T follicular helper cell (primary cell): ENCODE measurements at places on chromosomes 16 and 17.
A peak's percentile ranks its signal among the peaks of the same experiment; 100 is the strongest.

DNA sequence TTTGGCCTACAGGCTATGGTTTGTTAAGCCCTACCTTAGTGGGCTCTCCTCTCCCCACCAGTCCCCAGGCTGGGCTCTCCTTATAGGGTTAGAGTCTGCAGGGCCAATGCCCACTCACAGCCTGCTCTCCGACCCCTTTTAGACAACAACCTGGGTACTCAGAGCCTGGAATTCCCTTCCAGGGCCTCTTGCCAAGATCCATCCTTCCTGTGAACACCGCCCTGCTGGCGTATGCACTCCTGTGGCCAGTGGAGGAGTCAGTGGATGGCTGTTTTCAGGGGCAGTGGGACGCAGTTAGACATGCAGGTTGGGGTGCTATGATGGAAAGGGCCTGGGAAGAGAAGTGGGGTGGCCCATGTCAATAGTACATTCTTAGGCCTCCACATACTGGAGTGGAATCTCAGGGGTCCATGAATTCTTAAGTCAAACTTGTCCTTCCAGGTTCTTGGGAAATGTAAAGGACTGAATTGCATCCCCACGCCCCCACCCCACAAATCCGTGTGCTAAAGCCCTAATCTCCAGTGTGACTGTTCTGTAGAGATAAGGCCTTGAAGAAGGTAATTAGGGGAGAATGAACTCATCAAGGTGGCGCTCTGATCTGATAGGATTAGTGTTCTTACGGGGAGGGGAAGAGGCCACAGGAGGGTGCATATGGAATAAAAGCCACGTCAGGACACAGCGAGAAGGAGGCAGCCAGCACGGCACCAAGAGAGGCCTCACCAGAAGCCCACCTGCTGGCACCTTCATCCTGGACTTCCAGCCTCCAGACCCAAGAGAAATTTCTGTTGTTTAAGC is 81.6 kb upstream of the CACNG5 start:
- DNase-seq, result no peak

DNA sequence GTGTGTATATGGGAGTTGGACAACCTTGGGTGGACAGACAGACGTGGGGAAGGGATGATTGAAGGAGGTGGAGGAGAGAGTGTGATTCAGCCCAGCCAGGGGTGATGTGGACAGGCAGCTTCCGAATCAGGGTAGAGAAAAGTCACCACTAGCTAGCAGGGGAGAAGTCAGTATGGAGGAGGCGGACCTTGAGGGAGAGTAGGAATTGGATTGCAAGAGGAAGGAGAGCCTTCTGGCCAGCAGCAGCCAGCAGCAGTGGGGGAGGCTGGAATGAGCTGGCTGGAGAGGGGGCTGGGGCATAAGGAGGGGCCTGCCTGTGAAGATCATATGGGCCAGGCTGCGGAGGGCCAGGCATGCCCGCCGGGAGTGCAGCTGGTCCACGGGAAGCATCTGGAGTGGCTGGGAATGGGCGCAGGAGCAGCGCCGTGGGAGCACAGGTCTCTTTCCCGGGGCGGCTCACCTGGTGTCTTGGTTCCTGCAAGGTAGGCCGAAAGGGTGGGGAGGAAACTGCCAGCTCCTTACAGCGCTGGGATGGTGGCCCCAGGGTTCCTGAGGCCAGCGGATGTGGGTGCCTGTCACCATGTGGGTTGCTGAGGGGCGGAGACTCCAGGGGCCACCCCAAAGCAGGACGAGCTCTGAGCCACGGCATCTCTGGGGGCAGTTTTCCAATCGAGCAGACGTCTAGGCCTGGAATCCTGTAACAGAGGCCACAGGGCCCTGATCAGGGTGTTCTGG is 235.3 kb downstream of the SEC14L1 start:
- DNase-seq, result peak; percentile 40

- DNase-seq, result peak; percentile 15
Observed at GRCh38 chr17:8057691-8058114, 18.8 kb downstream of the ALOX15B start.

GRCh38 chr16:17397499-17397891 is 73.3 kb downstream of the XYLT1 start:
- no peak for DNase-seq

DNA sequence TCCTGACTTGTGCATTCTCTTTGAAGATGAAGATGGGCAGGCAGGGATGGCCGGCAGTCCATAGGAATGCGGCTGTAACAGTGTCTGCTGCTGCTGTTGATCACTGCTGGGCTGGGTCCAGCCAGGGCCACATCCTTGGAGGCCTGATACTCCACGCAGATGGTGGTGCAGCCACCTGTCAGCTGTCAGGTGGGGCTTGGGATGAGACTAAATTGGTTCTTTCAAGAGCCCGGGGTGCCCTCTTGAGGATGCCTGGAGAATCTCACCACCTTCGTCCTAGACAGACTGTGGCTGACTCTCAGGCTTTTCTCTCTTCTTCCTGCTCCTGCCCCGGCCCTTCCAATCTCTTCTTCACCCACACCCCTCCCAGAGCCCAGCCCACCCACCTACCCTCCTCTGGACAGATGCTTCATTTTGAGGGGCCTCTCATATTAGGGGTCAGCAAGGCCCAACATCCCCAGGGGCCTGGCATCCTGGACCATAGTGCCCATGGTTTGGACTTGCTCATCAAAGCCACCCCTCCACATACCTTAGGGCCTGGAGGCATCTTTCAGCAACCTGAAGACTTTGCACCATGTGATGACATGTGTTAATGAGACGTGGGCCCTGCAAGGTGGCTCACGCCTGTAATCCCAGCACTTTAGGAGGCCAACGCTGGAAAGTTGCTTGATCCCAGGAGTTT is 19.1 kb downstream of the OSBPL7 start:
- DNase-seq, result peak; percentile 46

GRCh38 chr16:81241706-81242105 is 3.2 kb downstream of the BCO1 start:
- no peak for DNase-seq

GRCh38 chr16:23122144-23122543 is 27.1 kb downstream of the USP31 start:
- no peak for DNase-seq

DNA sequence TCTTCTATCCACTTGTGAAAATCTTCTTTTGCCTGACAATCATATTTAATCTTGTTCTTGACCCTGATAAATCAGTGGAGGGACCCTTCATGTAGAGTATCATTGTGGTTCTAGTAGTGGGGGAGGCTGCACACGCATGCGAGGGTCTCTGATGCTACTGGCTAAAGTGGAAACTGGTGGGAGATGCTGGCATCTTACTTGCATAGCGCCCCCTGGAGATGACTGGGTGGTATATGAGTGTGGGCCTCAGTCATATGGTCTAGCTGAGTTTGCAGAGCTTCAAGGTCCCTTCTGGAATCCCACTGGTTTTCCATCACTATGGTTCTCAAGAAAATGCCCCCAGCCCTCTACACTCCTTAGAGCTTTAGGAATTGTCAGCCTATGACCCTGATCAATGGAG is 236.4 kb upstream of the AXIN2 start:
- no peak for DNase-seq

GRCh38 chr16:58276346-58276951 is 18.4 kb downstream of the PRSS54 start:
- DNase-seq, result no peak

DNA sequence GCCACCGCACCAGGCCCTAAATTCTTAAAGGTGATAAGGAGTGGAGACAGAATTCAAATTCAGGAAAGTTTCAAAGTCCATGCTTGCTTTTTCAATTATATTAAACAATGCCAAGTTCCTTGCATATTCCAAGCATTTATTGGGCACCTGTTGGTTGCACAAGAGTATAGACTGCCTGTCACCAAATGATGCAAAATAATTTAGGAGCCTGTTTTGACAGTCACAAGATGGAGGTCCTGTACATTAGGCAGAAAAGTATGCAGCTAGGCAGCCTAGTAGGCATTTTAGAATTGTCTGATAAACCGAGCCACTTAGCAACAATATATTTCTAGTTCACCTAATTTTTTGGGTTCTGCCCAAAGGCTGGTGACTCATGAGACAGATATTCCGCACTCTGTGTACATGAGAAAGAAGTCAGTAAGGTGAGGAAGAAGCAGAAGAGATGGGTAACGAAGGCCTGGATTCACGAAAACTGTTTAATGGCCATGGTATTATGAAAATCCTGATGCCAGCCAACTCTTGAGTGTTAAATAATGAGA is 7.3 kb downstream of the ACACA start:
- no peak for DNase-seq

- peak; percentile 49 for DNase-seq
Observed at GRCh38 chr17:44350733-44351226, 5.7 kb downstream of the GRN start.

GRCh38 chr17:27579897-27580321 is 51.1 kb upstream of the LGALS9 start:
- DNase-seq, result no peak

DNA sequence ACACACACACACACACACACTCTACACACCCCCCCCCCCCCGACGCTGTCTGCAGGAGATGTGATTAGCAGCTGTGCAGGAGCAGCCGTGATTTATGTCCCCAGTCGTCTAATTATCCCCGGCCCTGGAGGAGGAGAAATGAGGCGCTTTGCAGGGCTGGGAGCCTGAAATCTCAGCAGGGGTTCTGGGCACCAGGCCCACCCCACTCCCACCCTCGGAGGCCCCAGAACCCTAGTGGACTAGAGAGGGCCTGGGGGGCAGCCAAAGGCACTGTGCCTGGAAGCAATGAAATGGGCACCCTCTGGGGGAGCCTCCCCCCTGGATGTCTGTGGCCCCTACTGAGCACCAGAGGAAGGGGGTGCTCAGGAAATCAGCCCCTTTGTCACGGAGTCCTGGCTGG is 134.2 kb upstream of the CIBAR2 start:
- DNase-seq, result no peak

- DNase-seq, result no peak
Observed at GRCh38 chr17:74082886-74083285, 120.6 kb upstream of the RPL38 start.

DNA sequence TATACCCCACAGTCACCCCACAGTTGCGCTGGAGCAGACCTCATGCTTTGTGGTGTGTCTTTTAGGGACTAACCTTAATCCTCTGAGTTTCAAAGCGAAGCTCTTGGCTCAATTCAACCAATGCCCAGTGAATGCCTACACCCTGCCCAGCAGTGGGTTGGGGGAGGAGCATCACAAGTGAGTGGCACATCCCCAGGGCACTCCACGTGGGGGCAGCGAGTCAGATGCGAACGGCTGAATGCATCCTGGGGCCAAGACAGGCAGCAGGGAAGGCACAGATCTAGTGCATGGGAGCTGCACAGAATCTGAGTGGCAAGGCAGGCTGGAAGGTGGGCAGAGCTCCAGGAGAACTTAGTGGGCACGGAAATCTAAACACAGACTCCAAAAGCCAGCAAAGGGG is 39.2 kb downstream of the IFT140 start:
- no peak for DNase-seq

GRCh38 chr16:48497932-48498768 is 111.8 kb downstream of the N4BP1 start:
- no peak for DNase-seq

- DNase-seq, result no peak
Observed at GRCh38 chr17:15659663-15660062, 24.4 kb downstream of the TRIM16 start.

- no peak for DNase-seq
Observed at GRCh38 chr16:8948069-8948593, 15.6 kb downstream of the USP7 start.

DNA sequence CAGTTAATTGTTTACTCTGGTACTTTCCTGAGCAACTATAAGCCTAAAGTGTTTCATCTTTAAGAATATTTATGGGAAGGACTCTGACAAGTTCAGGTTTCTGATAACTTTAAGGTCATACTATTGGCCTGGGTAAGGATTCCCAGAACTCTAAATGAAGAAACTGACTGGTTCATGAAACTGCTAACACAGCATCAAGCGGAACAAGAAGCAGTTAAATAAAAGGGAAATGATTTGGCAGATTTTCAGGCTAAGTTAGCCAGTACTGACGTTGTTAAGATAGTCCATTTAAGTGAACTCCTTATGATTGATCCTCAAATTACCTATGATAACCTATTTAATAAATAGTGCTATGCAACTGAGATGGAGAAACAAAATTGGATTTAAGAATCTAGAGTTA is 101.6 kb upstream of the CES5A start:
- no peak for DNase-seq

- DNase-seq, result no peak
Observed at GRCh38 chr16:74556375-74556922, 50.5 kb downstream of the GLG1 start.

DNA sequence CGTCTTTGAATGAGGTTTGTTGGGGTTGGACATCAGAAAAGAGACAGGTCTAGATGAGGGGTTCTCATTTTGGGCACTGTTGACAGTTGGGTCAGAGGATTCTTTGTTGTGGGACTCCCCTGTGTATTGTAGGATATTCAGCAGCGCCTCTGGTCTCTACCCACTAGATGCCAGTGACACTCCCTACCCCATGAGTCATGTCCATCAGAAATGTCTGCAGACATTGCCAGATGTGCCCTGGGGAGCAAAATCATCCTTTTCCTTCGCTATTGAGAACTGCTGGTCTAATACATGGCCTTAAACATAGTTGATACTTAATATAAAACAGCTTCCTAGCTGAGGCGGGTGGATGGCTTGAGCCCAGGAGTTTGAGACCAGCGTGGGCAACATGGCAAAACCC is 3.1 kb downstream of the ABAT start:
- DNase-seq, result no peak

DNA sequence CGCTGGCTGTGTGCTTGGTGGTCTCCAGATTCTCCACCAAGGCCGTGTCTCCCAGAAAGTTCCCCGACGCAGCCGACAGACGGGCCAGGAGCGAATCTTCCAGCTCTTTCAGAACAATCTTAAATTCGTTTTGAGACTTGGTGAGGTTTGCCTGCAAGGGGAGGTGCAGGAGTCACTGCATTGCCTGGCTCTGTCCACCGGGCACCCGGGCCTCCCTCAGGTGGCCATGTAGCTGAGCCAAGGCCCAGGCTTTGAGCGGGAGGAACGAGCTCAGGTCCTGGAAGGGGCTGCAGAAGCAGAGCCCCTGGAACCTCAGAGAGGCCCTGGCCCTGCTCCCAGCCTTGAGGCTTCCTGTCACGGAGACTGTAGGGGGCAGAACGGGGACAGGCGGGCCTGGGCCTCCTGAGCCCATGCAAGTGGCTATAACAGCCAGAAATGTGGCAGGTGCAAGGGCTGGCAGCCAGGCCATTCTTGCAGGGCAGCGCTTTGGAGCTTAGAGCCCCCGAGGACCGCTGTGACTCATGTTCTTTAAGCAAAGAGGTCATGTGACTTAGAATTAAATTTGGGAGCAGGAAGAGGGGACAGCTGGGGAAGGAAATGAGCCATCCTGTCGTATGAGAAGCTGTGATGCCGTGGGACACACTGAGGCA is 72.4 kb downstream of the PGS1 start:
- DNase-seq, result no peak

DNA sequence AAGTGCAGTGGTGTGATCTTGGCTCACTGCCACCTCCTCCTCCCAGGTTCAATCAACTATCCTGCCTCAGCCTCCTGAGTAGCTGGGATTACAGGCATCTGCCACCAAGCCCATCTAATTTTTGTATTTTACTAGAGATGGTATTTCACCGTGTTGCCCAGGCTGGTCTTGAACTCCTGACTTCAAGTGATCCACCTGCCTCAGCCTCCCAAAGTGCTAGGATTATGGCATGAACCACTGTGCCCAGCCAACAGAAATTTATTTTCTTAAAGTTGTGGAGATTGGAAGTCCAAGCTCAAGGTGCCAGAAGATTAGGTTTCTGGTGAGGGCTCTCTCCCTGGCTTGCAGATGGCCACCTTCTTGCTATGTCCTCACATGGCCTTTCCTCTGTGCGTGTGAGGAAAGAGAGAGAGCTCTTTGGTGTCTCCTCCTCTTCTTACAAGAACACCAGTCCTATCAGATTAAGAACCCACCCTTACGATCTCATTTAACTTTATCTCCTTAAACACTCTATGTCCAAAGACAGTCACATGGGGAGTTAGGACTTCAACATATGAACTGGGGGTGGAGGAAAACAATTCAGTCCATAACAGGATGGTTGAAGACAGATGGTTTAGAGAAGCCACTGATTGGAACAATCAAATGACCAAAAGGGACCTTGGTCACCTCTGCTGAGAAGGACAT is 31.8 kb downstream of the C16orf82 start:
- no peak for DNase-seq
